ENCODE measurements at places on chromosomes 2 and 18.

GRCh38 chr2:78408795-78409118, 616.7 kb upstream of the REG3G start:
- no peak for DNase-seq

DNA sequence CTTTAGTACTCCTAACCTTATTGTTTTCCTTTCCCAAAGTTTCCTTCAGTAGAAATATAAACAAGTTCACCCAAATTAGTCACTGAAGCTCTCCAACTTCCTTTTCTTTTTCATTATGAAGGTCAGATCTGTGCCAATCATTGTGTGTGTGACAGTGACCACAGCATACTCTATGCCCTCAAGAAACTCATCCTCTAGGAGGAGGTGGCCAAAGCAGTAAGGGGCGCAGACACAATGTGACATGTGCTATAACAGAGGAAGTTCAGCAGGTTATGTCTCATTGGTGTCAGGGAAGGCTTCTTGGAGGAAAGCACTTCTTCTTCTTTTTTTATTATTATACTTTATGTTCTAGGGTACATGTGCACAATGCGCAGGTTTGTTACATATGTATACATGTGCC, 60.0 kb upstream of the PSME4 start:
- DNase-seq = no peak

DNA sequence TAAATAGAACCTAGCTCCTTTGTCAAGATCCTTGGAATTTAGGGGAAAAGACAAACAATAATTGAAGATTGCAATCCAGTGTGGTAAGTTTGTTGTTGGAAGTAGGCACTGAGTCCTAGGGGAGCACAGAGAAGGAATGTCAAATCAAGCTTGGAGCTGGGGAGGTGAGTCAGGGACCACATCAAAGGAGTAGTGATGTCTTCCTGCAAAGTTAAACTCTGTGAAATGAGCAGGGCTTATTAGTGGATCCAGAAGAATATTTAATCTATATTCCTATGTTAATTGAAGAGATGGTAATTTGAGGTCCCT, 41.7 kb upstream of the NABP1 start:
- no peak for DNase-seq

DNA sequence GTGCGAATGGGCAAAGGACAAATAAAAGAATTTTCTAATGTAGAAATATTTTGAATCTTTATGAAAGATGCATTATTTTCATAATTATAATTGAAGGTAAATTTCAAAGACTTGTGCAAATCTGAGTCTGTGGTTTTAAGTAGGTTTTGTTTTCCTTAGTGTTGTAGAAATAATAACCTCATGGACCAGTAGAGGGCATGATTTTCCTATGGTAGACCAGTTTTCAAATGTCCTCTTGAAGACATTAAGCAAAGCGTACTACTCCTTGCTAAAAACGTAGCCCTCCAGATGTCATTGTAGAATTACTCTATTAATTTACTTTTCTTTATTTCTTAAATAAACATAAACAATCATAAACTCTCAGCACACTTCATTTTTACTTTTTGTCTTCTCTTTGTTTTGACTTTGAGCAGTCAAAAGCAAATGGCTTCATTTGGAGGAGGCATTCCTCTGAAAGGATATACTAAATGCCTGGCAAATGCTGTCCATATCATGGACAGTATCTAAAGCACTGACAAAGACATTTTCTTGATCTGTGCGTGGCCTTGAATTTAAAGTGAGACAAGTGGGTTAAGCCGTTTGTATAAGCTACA, 85.8 kb upstream of the FAM237A start:
- no peak for DNase-seq

DNA sequence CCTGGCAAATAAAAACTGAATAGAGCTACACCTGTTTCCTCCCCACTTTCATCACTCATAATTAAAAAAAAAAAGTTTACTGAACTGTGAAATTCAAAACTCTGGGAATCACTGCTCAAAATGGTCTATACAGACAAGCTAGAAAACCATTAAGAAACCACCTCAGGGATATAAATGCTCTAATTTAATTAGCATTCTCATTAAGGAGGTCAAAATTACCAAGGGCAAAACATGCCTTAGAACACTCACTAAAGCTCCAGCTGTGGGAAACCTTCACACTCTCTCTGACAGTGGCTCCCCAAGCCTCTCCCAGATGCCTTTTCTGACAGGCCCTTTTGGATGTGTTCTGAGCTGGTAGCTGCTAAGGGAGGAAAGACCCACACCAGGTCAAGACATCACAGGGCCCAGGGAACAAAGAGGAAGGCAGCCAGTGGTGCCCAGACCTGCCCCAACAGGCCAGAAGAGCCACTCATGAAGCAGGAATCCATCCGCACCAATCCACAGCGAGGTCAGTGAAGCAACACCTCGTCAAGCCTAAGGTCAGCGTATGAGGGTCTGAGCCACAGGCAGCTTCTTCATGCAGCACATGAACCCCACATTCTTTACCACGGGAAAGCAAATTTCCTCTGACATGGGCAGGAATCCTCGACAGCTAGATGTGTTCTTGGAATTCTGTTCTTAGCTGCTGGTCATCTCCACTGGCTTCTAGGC, 35.6 kb downstream of the XDH start:
- no peak for DNase-seq
